ENCODE measurements at places on chromosomes 3 and 15.

DNA sequence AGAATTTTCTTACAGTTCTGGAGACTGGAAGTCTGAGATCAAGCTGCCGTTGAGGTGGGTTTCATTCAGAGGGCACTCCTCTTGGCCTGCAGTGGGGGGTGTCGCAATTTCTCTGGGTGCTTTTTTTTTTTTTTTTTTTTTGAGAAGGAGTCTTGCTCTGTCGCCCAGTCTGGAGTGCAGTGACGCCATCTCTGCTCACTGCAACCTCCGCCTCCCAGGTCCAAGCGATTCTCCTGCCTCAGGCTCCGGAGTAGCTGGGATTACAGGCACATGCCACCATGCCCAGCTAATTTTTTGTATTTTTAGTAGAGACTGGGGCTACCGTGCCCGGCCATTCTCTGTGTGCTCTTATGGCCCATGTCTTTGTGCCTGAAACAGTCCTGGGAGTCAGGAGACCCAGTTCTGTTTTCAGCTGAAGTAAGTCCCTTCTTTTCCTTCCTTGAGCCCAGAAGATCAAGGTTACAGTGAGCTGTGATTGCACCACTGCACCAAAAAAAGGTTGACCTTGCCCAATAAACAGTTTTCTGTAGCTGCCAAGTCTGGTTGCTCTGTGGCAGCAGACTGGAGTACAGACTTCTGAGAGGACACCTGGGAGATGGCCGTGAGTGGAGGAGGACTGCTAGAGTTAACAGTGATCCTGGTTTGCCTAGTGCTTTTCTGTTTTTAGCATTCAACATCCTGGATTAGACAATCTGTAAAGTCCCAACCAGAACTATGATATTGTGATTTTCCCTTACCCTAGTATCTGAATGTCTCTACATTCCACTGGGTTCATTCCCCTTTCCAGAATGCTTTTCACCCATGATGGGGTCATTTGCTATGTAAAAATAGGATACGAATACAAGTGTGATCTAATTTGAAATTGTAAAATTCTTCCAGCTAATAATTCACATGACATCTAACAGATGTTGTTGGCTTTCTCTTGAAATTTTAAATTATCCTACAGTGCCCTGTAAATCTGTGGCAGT is 76.6 kb upstream of the RNF7 start:
- DNase-seq = no peak

GRCh38 chr15:80459380-80459779 is 55.2 kb downstream of the ARNT2 start:
- DNase-seq = no peak

GRCh38 chr15:95327661-95328060 is 1002.8 kb upstream of the NR2F2 start:
- DNase-seq = no peak

DNA sequence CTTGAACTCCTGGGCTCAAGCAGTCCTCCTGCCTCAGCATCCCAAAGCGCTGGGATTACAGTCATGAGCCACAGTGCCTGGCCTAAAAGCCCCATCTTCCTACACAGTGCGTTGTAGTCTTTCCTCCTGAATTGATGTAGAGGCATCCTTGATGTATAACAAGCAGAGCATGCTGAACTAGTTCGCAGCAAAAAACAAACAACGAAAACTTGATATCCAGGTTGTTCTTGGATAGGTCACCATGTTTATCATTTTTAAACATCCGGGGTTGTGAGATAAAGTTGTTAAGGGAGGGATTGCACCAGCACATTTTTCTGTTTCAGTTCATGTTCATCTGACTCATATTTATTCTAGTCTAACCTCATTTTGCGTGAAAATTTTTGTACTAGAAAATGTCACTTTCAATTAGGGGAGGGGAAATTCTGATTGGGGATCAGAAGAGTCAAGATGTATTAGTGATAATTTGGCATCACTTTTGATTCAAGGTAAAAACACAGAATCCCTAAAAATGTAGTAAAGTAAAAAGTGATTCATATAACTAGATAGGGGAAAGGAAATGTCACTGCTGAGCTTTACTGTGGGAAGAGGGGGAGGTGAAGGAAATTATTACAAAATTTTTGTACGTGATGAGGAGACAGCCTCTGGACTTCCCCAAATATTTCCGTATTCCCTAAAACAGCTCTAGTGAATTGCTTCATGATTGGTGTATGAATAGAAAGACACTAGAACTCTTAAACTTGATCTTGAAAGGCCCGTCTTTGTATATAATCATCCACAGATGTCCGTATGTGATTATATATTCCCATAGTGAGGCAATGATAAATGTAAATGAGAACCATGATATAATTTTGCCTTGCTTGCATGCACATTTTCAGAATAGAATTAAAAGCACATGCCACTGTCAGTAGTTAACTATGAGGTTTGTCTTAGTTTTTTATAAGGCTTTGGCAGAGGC is 22.9 kb downstream of the RAB8B start:
- DNase-seq = peak; percentile 88

DNA sequence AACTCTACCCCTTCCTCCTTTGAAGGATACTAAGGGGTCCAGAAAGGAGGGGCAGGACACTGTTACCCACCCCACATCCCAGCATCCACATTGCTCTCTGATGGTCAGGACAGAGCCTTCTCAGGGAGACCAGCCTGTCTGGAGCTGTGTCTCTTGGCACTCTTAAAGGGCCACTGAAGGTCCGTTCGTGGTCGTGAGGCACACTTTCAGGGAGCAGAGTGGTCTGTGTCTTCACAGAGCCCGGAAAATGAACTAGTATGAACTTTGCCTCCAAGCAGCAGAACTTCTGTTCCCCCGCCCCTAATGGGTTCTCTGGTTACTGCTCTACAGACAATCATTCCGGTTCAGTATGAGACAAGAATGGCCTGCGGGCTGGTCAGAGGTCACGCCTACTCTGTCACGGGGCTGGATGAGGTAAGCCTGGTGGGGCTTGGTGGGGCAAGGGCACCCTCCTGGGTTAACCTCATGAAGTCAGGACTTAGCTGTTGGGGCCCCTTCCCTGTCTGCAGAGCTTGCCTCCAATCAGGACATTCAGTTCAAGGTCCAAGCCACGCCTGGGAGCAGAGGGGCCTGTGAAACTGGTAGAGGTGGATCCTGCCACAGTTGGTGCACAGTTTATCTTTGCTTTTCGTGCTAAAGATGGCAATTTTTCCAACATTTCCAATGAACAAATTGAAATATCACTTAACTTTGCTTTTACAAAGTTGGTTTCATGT is 33.2 kb downstream of the CAPN3 start:
- no peak for DNase-seq

DNA sequence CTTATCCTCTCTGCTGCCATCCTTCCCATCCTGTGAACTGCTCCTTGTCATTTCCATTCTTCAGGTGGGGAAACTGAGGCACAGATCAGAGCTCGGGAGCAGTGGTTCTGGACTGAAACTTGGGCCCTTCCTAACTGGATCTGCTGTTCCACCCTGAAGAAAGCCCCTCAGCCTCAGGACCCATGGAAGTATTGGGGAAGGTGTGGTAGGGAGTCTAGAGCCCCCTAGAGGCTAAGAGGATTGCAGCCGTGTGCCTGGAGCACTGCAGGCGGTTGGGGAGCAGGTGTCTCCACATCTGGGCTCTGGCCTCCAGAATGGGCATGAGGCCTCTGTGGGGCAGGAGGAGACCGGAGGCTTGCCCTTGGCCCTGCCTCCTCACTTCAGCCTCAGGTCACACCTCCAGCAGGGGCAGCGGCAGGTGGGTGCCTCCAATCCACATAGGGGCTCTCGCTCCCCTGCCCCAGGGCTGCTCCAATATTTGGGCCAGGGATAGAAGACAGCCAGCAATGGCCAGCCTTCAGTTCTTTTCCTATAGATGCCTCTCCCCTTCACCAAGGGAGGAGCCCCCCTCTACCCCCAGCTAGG is 28.1 kb downstream of the DNAJB8 start:
- DNase-seq = no peak

DNA sequence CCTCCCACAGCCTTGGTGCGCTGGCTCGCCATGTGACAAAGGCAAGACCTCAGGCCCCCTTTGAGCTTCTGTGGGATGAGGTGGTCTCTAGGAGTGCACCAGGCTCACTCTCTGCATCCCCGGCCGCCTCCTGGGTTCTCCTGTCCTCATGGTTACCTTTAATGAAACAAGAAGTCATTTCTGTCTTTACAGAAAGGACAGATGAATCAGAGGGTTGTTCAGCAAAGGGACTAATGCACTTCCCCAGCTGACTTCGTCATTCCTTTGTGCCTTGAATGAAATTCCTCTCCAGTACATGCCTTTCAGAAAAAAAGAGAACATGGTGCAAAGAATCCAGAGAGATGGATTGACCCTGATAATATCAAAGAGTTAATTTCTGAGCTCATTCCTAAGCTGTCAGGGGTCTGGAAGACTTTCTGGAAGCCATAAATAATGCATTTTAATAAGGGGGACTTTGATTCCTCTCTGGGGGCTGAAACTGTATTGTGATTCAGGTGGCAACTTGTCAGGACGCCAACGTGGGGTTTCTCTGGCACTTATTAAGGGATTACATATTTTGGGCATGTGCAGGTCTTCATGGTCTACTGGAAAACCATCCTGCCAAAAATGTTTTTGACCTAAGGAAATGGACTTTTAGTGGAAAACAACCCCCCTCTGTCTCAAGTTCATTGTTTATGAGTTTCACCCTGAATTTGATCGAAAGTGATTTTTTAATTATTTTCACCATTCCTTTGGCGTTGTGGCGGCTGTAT is 122.7 kb downstream of the FBLN2 start:
- no peak for DNase-seq

GRCh38 chr3:83039422-83039821 is 1278.0 kb upstream of the GBE1 start:
- peak; percentile 18 for DNase-seq

DNA sequence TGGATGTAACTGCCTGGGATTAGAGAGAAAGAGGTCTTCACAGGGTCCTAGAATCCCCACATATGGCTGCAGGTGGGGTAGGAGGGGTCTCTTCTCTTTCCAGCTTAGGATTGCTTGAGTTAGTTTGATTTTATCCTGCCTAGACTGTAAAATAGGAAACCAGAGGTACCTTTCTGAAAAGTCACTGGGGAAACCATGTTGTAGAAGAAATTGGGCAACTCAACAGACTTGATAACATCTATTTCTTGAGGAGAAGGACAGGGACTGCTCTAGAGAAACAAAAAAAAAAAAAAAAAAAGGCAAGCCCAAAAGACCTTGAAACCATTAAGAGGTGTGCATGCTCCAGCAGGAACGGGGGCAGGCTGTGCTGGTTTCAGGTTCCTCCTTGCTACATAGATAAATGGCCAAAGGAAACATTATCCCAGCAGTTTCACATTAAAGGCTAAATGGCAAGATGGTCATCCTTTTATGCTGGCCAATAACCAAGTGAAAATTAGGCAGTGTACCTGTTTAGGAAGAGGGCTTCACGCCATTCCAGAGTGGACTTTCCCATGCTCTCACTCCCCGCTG is 116.1 kb downstream of the ALDH1A2 start:
- DNase-seq = no peak

All from iris pigment epithelial cell (primary cell).